Omental fat pad (tissue), 4 donors: ENCODE measurements at places on chromosomes 5 and 9. TPM values are rescaled to one million over a fixed set of nuclear protein-coding genes. Genes with fewer than 3 reads are reported as not detected.

The PROB1 gene
- 2.0 TPM for total RNA-seq

The LRRTM2 gene
- 0.84 TPM for total RNA-seq

GRCh38 chr5:61941637-61942036 lies 364.4 kb upstream of the KIF2A start:
- DNase-seq = no peak

The GPR150 gene
- 0.95 TPM for total RNA-seq

GRCh38 chr5:112594095-112594850 lies 143.4 kb upstream of the APC start:
- no peak for DNase-seq

The SV2C gene
- total RNA-seq = 0.36 TPM

DNA sequence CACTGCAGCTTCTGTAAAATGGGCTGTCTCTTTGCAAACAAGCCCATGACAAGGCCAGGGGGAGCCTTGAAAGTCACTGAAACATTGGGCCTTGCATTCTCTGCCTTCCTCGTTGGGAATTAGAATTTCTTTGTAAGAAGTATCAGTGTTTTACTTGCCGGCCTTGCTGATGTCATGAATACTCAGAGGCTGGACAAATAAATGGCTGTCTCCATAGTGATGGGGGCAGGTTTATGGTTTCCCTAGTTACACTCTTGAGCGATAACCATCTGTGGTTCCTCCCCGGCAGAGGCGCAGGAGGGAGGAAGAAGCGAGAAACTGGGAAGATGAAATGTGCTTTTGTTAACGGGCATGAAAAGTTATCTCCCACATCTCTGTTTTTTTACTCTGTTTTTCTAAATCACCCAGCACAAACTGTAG lies 272.7 kb upstream of the PANK3 start:
- DNase-seq = no peak

- DNase-seq = no peak
Measured at GRCh38 chr9:101114317-101114716, 85.8 kb downstream of the PLPPR1 start.

The PPP3R2 gene
- not detected for total RNA-seq

DNA sequence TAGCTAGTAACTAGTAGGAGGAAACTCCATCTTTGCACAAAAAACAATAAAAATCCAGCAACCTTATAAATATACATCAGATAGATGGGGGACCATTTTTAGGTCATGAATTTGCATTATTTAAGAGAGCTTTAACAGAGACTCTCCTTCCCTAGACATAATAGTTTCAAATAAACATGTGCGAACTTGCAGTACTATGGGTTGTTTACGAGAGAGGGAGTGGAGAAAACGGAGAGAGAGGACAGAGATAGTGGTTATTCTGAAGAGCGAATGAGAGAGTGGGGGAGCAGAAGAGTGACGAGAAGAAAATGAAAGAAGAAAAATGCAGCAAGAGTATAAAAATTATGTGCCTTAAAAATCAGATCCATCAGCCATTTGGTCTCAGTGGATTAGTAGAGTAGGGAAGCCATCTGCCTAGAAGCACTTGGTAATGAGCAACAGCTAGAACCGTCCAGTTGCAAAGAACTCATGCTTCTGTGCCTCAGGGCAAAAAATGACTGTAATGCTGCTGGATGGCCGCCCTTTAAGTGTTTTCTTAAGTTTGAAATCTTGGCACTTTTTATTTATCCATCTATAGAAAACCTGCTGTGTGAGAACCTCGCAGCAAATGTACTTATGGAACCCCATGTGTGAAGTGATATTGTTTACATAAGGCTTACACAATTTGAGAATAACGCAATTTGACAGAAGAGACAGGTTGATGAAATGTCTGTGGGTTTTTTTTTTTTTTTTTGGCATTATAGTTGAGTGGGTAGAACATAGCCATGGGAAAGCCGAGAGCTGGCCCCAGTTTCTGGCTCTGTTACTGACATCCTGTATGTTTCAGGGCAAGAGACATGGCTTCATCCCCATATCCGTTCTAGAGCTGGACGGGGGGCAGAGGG lies 95.6 kb upstream of the ZNF608 start:
- DNase-seq = no peak

The DRD1 gene
- total RNA-seq = 0.13 TPM

DNA sequence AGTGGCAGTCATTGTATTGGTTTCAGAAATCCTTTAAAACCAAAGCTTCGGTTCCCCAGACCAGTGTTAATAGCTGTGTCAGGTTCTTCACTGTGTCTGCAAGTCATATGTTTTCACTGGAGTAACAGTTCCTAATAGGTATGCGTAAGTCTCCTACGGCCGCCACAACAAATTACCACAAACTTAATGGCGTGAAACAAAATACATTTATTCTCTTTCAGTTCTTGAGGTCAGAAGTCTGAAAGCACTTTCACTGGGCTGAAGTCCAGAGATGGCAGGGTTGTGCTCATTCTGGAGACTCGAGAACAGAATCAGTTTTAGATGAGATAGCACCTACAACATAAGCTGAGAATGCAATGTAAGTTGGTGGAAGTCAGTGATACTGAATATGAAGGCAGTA lies 556.2 kb downstream of the TLE4 start:
- no peak for DNase-seq

- no peak for DNase-seq
Measured at GRCh38 chr5:38758774-38759600, 86.8 kb upstream of the OSMR start.

- DNase-seq = no peak
Measured at GRCh38 chr5:35436400-35437057, 181.1 kb upstream of the SPEF2 start.

GRCh38 chr5:1319436-1320256 lies 24.8 kb upstream of the TERT start:
- DNase-seq = no peak

The KIF12 gene
- total RNA-seq = 0.19 TPM

DNA sequence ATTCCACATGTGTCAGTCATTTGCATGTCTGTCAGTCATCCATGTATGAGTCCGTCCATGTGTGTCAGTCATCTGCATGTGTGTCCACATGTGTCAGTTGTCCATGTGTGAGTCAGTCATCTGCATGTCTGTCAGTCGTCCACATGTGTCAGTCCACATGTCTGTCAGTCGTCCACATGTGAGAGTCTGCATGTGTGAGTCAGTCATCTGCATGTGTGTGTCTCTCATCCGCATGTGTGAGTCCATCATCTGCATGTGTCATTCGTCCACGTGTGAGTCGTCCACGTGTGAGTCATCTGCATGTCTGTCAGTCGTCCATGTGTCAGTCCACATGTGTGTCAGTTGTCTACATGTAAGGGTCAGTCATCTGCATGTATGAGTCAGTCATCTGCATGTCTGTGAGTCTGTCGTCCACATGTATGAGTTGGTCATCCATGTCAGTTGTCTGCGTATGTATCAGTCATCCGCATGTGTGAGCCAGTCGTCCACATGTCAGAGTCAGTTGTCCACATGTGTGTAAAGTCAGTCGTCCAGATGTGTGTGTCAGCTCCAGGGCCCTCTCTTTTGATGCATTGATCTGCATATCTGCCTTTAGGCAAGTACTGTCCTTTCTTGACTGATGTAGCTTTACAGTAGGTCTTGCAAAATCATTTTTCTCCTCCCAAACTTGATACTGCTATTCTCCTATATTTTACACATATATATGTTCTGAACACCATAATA lies 72.5 kb upstream of the CACNA1B start:
- DNase-seq = no peak

DNA sequence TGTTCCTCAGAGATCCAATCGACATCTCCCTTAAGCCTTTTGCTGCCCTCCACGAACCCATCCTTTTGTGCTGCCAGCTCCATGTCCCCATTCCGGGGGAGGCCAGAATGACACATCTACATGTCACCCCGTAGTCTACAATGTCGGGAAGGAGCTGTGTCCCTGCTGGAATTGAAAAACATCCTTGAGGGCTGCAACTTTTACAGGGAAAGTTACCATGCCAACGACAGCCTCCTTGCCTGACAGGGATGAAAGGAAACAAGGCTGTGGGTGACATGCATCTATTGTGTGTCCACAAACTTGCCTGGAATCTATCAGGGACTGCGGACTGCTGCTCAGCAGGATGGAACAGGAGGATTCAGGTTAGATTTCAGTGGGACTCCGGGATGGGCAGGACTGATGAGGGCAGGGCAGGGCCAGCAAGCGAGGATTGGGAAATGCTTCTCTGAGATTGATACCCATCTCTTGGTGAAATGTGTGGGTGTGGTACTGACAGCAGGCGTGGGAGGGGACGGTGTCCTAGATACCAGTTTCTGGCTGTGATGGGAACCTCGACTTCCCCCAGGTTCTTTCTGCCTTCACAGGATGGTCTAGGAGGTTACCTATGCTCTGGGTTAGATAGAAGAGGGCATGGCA lies 25.5 kb downstream of the EGR1 start:
- DNase-seq = no peak

DNA sequence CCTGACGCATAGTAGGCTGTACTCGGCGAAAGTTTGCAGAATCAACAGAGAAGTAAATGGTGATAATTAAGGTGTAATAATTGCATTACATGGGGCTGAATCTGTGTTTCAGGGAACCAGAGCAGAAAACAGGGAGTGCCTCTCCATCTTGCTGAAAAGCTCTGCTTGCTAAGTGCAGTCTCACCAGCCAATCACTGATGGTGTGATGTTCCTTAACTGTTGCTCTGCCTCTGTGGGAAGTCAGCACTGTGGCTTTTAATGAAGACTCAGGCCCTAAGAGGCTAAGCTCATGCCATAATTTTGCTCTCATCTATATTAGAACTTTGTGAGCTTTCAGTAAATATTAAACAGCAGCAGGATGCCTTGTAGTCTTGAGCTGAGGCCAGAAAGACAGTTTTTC lies 4.5 kb downstream of the PHF24 start:
- DNase-seq = no peak

DNA sequence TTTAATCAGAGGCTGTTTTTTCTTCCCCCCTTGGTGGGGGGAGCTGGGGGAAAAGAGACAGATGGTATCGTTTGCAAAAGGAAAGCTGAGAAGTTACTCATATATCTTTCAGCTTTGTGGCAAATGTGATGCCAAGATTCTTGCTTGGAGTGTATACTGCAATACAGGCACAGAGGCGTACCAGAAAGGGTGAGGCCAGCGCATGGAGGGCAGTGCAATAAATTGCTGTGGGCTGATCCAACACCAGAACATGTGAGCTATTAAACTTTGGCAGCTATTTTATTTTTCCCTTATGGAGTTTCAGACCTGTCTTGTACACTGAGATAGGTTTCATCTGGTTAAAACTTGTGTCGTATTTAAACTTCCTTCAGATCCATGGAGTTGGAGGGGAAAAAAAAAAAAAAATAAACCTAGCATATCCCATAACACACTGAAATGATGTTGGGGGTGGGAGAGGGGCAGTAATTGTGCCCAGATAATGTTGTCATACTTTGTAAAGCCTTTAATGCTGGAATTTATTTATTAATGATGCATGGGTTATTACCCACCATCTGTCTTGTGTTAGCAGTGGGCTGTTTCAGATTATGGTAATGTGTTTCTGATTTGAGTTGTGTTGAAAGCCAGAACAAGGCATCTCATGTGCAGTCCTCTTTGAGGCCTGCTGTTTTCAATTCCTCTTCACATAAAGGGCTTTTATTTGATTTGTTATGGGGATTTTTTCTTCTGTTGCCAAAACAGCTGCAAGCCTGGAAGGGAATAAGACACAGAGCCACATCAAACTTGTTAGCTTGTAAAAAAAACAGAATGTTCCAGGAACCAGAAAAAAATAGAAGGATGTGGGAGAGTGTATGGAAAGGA lies 891.3 kb downstream of the TLE1 start:
- DNase-seq = no peak

- no peak for DNase-seq
Measured at GRCh38 chr9:121674017-121674416, 22.6 kb downstream of the DAB2IP start.

The PCDHGA11 gene
- 5.6 TPM for total RNA-seq

DNA sequence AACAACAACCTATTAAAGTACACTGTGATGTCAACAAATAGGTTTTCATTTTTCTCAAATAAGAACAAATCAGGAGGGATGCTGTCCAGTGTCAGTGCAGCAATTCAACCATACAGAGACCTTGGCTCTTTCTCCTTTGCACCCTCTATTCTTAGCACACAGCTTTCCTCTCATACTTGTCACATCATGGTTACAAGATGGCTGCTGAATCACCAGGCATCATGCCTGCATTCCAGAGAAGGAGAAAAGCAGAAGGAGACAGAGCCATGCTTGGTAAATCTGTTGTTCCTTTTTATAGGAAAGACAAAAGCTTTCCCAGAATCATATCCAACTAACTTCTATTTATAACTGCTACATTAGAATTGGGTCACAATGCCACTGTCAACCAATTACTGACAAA lies 124.7 kb upstream of the VLDLR start:
- no peak for DNase-seq

DNA sequence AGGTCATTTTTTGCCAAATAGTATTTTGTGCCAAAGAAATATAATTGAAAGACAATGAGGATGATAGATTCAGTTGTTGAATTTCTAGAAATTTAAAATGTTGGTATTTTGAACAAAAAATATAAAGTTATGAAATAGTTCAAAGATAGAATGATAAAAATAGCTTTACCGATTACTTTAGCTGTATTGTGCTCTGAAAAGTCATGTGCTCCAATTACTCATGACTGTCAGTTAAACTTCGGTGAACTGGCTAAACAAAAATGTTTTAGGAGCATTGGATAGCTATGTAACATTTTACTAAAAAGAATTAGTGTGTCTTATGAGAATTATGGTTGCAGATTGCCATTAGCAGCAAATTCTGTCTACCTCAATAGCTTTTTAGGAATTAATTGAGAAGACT lies 177.3 kb upstream of the VCAN start:
- DNase-seq = no peak

- DNase-seq = no peak
Measured at GRCh38 chr5:169146158-169146557, 154.8 kb downstream of the SLIT3 start.

- DNase-seq = peak; percentile 40
Measured at GRCh38 chr5:31854181-31855133, 215.5 kb downstream of the PDZD2 start.

The MAP1B gene
- 584 TPM for total RNA-seq

- no peak for DNase-seq
Measured at GRCh38 chr9:121819428-121820231, 168.2 kb downstream of the DAB2IP start.

DNA sequence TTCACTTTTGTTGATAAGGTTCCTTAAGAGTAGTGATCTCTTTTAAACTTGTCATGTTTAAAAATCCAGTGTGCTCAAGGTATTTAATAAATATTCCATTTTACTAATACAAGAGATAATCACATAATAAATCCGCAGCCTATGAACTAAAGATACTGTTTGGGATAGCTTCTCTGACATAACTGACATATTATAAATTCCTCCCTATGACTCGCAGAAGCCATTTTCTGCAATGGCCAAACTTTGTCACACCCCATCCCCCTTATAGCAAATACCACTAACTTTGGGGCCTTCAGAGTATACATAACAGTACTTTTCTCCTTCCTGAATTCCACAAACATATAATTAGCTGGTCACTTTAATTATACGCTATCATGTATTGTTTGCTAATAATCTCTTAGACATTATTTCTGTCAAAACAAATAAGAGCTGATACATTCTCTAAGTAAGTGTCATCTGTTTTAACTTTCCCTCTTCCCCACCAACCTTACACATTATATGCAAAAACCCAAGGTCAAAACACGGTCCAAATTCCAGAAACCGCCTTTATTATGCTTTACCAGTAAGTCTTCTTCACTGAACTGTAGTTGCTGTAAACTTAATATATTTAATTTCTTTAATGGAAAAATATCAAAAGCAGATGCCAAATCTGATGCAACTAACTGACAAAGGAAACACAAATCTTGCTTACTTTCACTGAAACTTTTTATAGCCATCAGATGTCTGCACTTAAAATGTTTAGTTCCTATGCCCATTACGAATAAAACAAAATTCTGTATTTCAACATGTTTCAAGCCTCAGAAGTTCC lies 971 bp downstream of the TMEM267 start:
- no peak for DNase-seq

The ARHGEF37 gene
- 3.1 TPM for total RNA-seq

GRCh38 chr9:136339958-136340310 lies 12.6 kb downstream of the GPSM1 start:
- DNase-seq = no peak
